ENCODE measurements at places on chromosomes 13 and 19.
A peak's percentile ranks its signal among the peaks of the same experiment; 100 is the strongest.

DNA sequence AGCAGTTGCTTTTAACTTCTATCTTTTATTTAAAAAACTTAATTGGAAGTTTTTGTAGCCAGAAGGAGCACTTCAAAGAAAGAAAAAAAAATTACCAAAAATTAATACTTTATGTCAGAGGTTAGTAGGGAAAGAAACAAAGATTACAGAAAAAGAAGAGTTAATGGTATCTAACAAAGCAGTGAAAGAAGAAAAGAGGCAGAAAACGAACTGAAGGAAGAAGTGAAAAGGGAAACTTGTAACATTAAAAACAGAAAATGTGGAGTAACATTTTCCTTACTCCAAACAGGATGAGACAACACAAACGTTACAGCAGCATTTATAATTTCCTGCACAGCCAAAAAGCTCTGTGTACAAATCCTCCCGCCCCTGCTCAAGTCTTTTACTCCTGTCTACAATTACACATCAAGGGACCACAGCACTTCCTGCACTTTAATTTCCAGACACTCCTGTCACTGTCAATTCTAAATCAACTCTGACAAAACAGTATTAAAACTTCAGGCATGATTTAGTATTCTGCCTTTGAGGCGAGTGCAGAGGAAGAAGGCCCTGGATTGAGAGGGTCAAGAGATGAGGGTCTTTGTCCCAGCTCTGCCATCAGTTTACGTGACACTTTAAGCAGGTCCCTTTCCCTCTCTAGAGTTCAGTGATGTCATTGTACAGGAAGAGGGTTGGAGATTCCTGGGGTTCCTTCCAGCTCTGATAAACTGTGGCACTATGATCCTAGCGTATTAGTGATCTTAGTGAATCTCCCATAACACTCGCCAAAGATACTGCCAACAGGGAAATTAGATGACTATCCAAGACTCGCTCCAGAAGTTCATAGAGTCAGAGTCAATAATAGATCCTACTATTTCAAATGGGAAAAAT is 53.2 kb upstream of the LSM14A start:
- no peak for DNase-seq

GRCh38 chr13:99356262-99357091 is 49.3 kb upstream of the GPR183 start:
- peak; percentile 75 for DNase-seq

DNA sequence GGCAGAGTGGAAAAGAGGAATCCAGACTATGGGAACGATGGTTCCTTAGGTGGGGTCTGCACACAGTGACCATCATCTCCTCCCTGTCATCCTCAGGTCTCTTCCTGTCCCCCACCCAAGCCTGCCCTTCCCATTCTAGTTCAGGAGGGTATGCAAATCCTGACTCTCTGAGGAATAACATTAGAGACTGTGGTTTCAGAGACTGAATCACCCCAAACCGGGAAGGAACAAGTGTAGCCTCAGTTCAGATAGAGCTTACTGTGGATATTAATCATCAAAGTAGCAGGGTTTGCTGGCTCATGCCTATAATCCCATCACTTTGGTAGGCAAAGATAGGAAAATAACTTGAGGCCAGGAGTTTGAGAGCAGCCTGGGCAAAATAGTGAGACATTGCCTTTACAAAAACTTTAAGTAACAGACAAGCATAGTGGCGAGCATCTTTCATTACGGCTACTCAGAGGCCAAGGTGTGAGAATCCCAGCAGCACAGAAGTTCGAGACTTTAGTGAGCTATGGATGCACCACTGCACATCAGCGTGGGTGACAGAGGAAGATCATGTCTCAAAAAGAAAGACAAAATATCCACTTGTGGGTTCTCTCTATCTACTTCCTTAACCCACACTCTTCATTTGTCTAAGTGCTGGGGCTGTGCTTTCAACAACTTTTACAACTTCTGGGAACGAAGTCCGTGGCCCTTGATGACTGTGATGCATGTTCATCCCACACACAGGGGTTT is 19.3 kb upstream of the LGALS13 start:
- DNase-seq = peak; percentile 19

- DNase-seq = peak; percentile 97
These were observed at the start of gene MARK4 for GRCh38 chr19:45250832-45251451. Gene MARK4, plus strand, starts transcription at chr19:45251271. Its CDS starts 318 bp downstream, at chr19:45251589.

DNA sequence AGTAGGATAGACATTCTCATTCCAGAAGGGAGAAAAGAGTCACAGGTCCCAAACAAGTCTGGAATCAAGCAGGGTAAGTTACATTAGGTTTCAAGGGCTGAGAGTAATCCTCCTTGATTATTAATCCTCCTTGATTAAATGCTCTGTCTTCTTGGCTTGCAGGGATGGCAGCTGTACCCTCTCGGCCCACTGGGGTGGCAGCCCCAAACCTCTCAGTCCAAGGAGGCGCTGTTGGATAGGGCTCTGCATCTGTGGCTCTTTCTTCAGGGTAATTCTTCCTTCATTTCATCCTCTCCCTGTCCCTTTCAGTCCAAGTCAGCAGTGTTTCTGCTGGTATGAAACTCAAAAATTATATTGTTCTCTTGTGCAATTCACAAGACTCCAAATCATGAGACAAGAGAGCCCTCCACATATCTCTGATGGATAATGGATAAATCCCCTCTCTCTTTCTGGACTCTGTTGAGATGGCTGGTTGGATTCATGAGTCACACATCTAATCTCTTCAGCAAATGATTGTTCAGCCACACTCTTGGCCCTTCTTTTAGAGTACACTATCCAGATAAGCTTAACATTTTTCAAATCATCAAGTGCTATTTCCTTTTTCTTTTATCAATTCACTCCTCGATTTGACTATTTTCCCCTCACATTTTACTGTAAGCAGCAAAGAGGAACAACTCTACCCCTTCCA is 323.7 kb upstream of the HTR2A start:
- no peak for DNase-seq

DNA sequence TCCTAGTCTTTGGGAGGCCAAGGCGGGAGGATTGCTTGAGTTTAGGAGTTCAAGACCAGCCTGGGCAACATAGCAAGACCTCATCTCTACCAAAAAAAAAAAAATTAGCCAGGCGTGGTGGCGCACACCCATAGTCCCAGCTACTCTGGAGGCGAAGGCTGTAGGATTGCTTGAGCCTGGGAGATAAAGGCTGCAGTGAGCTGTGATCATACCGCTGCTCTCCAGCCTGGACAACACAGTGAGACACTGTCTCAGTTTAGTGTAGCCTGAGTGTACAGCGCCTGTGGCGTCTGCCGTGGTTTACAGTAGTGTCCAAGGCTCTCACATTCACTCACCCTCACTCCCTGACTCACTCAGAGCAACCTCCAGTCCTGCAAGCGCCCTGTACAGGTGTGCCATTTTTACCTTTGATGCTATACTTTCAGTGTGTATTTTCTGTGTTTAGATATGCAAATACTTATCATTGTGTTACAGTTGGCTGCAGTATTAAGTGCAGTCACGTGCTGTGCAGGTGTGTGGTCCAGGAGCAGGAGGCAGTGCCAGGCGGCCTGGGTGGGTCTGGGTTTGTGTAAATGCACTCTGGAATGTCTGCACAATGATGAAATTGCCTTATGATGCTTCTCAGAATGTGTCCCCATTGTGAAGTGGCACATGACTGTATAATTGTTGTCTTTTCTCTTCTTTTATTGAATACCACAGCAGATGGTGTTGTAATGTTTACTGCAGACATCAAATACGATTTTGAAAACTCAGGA is 36.1 kb upstream of the DCUN1D2 start:
- no peak for DNase-seq

GRCh38 chr13:45206340-45206739 is 5.5 kb upstream of the KCTD4 start:
- DNase-seq = peak; percentile 20

DNA sequence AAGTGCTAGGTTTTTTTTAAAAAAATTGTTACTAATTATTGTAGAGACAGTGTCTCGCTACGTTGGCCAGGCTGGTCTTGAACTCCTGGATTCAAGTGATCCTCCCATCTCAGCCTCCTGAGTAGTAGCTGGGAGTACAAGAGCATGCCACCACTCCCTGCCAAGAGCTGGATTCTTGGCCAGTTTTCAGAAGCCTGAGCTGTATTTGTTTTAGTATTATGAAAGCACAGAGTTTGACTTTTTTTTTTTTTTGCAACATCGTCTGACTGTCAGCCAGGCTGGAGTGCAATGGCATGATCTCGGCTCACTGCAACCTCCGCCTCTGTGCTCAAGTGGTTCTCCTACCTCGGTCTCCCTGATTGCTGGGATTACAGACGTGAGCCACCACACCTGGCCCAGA is 7.0 kb downstream of the ARMC6 start:
- no peak for DNase-seq

GRCh38 chr19:19600793-19601330 is 17.6 kb downstream of the PBX4 start:
- DNase-seq = no peak

GRCh38 chr19:2478756-2479555 is 3.0 kb downstream of the GADD45B start:
- DNase-seq = peak; percentile 68

GRCh38 chr13:37531049-37531448 is 67.5 kb downstream of the POSTN start:
- DNase-seq = no peak

- no peak for DNase-seq
These were observed 33.9 kb upstream of the CEACAM8 start for GRCh38 chr19:42628411-42629140.

DNA sequence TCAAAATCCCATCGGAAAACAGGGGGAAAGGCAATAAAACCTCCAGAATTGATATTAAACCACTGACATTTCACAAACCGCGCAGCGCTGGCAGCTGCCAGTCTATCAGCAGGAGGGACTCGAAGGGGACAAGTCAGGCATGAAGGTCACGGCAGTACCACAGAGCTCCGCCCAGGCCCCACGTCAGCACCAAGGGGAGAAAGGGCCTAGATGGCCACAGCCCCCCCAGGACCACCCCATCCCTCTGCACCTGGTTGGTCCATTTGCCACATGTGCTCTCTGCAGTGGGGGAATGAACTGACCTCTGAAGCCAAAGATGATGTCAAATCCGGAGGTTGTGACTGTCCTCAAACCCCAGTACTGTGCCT is 9.5 kb upstream of the VSTM2B start:
- no peak for DNase-seq
